ENCODE measurements at places on chromosomes 12 and 14.

DNA sequence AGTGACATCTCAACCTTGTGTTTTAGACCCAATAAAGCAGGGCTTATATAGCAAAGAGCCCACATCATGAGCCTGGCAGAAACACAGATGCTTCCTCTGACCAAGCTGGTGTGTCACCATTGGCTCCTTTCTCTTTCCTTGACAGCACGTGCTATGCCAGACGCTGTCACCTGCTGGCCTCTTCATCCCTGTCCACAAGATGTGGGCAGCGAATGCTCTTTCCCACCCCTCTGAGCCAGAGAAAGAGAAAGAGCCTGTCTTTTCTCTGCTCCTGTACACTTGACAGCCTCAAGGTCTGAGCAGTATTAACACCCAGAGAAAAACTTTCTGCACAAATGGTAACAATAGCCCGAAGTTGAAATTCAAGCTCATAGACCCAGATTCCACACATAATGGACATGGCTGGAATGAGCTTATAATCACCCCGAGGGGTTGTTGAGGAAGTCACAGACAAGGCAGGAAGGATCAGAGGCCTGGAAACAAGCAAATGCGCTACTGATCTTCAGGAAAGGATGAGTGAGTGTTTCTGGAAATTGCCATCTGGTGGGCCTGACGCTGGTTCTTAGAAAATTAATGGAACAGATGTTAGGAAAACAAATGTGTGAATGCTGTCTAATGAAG is 8.9 kb downstream of the TGFB3 start:
- no peak for DNase-seq

DNA sequence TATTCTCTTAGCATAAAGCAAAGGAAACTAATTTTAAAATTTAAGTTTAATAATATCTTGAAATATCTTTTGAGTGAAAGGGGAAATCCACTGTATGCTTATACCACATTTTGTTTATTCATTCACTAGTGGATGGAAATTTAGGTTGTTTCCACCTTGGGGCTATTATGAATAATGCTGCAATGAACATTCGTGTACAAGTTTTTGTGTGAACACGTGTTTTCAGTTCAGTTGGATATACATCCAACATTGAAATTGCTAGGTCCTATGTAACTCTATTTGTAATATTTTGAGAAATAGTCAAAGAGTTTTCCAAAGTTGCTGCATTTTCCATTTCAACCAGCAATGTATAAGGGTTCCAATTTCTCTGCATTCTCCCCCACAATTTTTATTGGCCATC is 83.7 kb upstream of the ETV6 start:
- DNase-seq = no peak

DNA sequence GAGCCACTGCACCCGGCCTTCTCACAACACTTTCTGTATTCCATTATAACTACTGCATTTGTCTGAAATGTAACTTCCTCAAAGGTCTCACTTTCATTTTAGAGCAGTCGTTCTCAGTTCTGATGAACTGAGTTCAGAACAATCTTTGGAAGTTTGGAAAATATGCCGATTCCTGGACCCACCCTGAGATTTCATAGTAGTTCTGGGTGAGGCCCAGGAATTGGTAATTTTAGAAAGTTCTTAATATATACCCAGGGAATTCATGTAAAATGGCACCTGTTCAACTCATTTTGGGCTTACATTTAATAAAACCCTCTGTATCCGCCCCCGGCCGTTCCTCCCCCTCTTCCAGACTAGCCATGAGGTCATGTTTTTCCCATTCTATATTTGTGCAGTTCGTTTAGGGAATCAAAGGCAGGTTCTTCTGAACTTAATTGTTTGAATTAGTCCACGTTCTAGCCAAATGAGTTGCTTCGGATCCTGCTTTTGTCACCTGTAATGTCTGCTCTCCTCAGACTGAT is 5.9 kb downstream of the GSG1 start:
- no peak for DNase-seq

- no peak for DNase-seq
Observed at GRCh38 chr12:54384591-54385041, at the start of gene ZNF385A. Gene ZNF385A (minus strand): TSS chr12:54384733. CDS start chr12:54384514, 219 bp downstream.

- peak; percentile 60 for DNase-seq
Observed at GRCh38 chr12:93569656-93570551, 2.6 kb upstream of the SOCS2 start.

GRCh38 chr14:76877871-76878270 is 51.7 kb downstream of the LRRC74A start:
- no peak for DNase-seq

- no peak for DNase-seq
Observed at GRCh38 chr12:58286353-58286752, 345.0 kb downstream of the ATP23 start.

DNA sequence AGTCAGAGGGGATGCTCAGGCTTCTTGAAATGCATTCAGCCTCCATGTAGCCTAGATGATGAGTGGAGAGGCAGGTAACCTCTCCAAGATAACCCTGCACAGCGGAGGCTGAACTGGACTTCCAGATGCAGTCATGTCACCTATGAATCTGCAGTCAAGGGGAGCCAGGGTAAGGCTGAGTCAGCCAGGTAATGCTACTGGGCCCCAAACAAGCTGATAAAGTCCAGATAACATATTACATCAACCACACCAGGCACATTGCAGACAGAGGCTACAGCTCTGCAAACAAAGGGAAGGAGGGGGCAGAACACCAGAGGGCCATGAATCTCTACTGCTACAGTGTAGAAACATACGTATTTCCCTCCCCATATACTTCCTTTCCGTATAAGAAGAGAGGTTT is 14.0 kb downstream of the RNASE9 start:
- no peak for DNase-seq

- DNase-seq = no peak
Observed at GRCh38 chr14:81120501-81120900, 100.3 kb downstream of the GTF2A1 start.

GRCh38 chr12:26434299-26435068 is 239.1 kb downstream of the SSPN start:
- no peak for DNase-seq

GRCh38 chr12:6779708-6780432 is 7.5 kb downstream of the LAG3 start:
- no peak for DNase-seq

DNA sequence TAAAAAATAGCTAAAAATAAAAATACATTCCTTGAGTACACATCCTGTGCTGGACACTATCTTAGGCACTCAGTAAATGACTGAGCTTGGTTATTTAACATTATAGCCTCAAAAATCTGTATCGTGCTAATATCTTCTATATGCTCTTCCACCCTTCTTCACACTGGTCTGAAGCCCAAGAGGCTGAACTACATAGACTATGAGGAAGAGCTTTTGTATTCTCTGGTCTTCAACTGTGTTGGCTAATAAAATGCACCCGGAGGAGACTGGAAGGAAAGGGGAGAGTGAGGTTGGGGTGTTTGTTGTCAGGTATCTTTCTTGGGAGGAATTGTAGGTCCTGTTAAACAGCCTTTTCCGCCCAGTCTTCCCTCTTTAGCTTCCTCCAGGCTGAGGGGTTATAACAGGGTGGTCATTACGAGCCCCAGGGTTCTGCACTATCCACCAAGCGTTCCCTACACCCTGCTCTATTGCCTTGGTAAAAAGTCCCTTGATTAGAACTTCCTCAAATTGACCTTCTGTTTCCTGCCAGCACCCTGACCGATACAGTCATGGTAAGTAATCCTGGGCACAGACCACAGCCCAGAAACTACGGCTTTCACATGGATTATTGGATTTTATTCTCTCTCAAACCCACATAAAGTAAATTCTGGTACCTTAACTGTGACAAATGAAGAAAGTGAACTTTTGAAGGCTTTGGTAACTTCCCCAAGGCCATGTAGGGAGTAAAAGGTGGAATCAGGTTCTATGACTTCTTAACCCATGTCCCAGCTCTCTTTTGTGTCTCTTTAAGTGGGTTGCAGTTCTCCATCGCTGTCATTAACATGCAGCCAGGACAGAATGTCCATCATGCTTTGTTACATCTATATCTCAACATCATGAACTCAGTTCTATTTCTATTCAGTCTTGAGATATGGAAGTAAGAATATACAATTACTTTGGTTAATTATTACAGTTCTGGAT is 71.3 kb downstream of the PTHLH start:
- no peak for DNase-seq

GRCh38 chr12:20751046-20751445 is 55.9 kb downstream of the SLCO1C1 start:
- DNase-seq = no peak

DNA sequence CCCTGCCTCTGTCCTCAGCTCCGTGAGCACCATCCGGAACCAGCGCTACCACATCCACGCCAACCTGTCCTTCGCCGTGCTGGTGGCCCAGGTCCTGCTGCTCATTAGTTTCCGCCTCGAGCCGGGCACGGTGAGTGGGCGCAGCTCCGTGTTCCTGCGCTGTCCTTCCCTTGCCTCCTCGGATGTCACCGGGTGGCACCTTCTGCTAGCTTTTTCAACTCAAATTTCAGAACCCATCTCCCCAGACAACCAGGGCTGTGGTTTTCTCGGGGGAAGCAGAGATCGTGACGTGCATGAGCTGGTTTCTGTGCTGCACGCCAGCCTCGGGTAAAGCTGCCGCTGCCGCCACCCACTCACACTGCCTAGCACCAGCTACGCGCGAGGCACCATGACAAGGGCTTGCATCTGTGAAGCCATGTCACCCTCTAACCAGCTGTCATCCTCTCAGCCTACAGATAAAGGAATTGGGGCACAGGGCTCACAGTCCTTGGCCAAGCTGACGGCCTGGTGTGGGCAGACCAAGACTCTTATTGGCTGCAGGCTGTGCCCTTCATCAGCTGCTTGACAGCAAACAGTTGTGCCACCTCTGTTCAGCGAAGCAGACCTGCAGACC is 152.1 kb downstream of the ADGRD1 start:
- DNase-seq = peak; percentile 61

Measured in activated T-cell treated with anti-CD3 and anti-CD28 coated beads for 48 hours (primary cell).